Fibroblast of skin of scalp (primary cell): ENCODE measurements at places on chromosomes 5 and 9.

- no peak for DNase-seq
These were observed 100.4 kb upstream of the PAM start for GRCh38 chr5:102654559-102655349.

- no peak for DNase-seq
These were observed 301.7 kb downstream of the MARCHF11 start for GRCh38 chr5:15877914-15878313.

GRCh38 chr9:6702707-6703106 lies 55.1 kb upstream of the KDM4C start:
- no peak for DNase-seq

DNA sequence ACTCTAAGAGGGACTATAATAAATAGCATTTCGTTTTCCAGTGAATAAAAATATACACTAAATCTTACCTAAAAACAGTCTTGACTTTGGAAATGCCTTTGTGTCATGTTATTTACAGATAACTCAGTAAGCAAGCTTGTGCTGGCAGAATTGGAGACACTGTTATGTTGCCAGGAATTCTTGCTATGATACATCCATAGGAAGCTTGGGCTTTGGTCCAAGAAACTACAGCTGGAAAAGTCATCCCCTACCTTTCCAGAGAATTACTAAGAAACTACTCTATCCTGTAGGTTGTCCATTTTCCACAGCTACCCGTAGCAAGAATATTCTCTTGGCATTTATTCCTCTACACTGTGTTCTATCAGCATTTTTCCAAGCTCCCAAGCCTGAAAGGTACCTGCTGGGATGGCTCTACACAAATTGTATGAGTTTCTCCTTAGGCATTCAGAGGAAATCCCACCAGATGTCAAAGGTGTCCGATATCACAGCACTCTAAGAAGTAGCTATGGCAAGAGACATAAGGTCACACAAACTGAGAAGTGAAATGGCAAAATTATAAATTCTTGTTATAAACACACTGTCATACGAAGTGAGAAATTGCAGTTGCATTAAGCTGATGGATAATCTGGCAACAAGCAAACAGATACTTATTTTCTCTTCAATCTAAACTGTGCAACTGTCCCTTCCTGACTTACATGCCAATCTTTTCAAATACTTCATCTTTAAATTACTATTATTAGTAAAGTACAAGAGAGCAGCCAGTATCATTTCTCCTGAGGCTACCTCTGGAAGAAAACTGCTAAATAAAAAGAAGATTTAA lies 68.5 kb downstream of the MCTP1 start:
- DNase-seq = no peak

DNA sequence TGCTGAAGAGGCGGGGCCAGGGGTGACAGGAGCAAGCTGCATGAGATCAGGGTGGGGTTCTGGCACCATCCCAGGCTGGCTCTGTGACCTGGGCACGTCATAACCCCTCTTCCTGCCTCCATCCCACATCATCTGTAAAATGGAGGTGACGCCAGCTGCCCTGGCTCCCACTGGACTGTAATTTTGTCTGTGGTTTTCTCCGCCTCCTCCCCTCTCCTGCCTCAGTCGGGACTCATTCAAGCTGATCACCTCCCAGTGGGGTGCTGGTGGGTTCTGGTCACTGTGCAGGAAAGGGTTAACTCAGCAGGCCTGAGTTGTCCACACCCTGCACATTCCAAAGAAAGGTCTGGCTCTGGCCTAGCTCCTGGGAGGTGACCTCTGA lies 128.2 kb downstream of the RXRA start:
- no peak for DNase-seq

GRCh38 chr9:35609001-35609819 lies 4.1 kb downstream of the TESK1 start:
- DNase-seq = no peak

DNA sequence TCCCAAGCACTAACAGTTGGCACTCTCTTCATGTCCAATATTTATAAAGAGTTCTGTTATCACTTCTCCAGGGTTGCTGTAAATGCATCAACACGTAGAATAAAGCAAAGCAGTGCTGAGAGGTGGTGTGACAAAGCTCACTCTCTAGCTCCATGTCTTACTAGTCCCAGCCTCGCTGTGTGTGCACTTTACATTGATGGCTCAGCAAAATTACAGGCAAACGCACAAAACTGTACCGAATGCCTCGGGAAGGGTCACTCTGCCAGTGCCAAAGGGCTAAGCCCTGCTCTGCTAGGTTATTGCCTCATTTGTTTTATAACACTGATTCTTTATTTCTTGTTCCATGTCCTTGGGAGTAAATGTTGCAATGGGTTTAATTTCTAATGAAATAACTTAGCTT lies 1005.9 kb upstream of the WWC1 start:
- DNase-seq = no peak
